ENCODE measurements at places on chromosomes 11 and 22. TPM values are rescaled to one million over a fixed set of nuclear protein-coding genes. Genes with fewer than 3 reads are reported as not detected.
A peak's percentile ranks its signal among the peaks of the same experiment; 100 is the strongest.

DNA sequence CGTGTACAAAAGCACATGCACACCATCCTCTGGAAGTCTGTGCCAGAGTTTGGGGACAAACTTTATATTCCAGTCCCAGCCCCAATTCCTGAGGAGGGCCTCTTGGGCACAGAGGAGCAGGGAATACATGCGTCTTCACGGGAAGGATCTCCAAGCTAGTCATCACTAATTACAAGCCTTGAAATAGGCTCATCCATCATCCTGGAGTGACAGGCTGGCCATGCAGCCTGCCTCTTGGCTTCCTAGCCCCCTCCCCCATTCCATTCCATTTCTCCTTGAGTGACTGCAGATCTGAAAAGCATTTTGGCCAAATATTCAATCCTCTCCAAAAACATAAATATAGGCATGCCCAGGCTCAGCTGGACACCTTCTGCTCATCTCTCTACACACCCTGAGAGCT, 24.8 kb downstream of the SERPING1 start:
- no peak for DNase-seq

GRCh38 chr22:44962741-44963454, 46.9 kb downstream of the PHF21B start:
- no peak for DNase-seq

DNA sequence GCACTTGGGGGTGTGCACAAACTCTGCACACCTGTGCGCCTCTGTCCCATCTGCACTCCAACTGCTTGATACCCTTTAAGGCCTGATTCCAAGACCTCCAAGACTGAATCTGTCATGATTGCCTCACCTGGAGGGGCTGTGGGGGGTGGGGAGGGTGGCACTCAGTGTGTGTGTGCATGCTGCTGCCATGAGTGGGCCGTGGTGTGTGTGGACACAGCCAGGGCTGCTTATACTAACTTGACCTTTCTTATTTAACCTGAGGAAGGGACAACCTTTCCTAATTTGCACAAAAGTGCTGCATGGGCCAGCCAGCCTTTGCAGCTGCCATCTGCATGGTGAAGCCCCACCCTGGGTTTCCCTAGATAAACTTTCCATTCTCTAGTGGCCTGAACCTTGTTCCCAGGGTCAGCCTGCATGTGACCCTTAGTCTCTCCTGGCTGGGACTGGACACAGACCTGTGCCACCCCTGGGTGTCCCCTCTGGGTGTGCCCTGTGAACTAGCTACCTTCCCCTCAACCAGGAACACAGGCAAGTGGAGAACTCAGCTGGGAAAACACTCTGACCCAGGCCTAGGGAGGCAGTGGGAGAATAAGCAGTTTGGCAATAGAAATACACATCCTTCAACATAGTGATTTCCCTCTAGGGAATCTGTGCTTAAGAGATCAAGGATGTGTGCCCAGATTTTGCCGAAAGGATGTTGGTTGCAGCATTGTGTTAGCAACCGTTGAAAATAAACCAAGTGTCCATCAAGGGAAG, 45.4 kb upstream of the DKK3 start:
- no peak for DNase-seq

DNA sequence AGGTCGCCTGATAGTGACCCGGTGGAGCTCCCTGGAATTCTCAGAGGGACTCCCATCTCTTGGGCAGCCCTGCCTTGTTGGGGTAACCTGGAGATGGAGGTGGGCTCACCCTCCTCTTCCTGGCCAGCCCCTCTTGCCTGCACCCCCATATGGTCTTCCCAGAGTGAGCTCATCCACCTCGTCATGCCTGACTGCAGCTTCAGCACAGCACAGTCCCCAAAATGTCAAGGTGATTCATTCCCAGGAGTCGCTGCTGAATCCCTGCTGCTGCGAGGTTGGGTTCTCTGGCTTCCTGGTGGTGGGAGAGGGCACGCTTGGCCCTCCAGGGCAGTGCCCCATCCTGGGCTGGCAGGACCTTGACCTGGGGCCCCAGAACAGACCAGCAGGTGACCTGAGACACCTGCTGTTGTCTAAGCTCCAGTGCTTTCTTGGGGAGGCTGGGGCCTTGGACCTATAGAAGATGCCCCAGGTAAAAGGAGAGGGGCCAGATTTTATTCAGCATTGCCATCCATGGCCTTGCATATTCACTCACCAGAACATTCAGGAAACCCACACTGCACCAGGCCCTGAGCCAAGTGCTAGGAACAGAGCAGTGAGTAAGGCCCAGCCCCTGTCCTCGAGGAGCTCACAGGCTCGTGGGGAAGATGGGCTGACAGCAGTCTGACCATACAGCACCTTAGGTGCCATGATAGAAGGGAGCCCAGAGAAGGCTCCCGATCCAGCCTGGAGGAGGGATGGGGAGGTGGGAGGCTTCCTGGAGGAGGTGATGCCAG, 72.9 kb downstream of the CACNA1I start:
- no peak for DNase-seq

- DNase-seq, result no peak
Observed at GRCh38 chr22:43850529-43850928, 11.8 kb downstream of the SULT4A1 start.

- peak; percentile 10 for DNase-seq
Observed at GRCh38 chr11:45104006-45104789, 42.2 kb upstream of the PRDM11 start.

- DNase-seq, result no peak
Observed at GRCh38 chr11:117315285-117316196, 515 bp downstream of the BACE1 start.

- DNase-seq, result no peak
Observed at GRCh38 chr11:106679181-106679580, 339.1 kb downstream of the GUCY1A2 start.

GRCh38 chr11:59616396-59616982, 915 bp upstream of the OSBP start:
- DNase-seq, result no peak

DNA sequence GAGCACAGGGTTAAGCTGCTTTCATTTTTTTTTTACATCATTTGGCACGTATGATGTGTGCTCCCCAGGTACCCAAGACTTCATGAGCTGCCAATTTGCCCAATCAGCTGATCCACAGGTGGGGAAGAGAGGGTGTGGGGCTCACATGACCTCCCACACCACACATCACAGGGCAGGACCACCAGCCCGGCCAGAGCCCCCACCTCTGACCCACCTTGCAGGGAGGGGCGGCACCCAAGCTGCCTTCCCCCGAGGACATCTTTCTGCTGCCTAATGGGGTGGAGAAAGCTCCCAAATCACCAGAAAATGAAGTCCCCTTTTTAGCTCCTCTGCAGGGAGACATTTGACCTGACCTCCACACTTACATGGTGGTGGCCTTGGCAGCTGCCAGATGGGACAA, 119.8 kb downstream of the MPPED1 start:
- no peak for DNase-seq

GRCh38 chr11:127683321-127683720, 682.8 kb upstream of the KIRREL3 start:
- no peak for DNase-seq

DNA sequence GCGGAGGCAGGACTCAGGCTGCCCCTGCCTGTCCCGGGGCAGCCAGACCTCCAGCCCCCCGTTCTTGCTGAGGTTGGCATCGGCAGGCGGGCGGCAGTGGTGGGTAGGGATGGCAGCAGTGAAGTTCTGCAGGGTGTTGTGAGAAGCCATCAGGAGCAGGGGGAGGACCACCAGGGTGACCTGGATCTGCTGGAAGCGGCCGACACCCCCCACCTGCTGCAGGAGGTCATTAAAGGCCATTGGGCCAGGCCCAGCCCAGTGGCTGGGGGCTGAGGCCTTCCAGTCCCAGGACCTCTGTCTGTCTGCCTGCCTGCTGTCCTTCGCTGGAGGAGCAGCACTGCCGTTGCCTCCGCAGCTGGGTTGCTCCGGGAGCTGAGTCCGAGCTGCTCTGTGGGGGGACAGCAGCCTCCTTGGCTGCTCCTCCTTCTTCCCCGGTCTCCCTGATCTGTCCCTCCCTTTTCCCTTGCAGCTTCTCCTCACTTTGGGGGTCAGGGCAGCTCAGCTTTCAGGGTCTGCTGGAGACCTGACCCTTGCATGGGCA, at the start of gene SLC22A6:
SLC22A6 (minus strand) TSS at position 517 of the 541 bp plus-strand sequence; CDS start at position 240, 277 bp downstream.
- DNase-seq, result no peak

- peak; percentile 43 for DNase-seq
Observed at GRCh38 chr11:73383249-73384124, 7.3 kb downstream of the RELT start.

DNA sequence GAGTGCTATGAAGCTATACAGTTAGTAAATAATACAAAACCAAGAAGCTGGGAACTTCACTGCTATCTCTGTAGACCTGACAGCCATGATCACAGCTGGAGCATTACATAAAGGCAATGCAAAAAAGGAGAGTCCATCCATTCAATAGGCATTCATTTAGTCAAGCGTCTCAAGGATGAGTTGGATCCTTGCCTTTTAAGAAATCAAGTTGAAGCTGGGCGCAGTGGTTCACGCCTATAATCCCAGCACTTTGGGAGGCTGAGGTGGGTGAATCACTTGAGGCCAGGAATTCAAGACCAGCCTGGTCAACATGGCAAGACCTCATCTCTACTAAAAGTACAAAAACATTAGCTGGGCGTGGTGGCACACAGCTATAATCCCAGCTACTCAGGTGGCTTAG, 48.1 kb upstream of the ALKBH3 start:
- no peak for DNase-seq

DNA sequence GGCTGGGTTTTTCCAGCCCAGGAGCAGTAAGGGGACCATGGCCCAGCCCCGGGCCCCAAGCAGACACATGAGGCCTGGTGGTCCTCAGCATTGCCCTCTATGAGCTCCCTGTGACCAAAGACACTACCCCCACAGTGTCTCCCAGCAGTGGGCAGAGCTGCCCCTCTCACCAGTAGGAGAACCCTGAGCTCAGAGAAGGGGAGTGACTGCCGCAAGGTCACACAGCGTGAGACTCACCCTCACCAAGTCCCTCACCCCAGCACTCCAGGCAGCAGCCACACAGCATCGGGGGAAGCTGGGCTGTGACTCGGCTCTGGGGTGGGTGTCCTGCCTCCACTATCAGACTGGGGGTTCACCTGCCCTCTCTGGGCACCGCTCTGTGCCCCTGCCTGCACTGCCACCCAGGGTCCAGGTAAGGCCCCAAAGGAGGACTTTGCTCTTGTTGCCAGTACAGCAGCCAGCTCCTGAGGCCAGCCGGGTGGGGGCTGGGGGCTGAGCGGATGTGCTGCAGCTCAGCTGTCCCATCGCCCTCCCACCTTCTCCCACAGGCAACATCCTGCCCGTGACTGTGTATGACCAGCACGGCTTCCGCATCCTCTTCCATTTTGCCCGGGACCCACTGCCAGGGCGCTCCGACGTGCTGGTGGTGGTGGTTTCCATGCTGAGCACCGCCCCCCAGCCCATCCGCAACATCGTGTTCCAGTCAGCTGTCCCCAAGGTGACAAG, 7.9 kb upstream of the SH3BP1 start:
- no peak for DNase-seq

GRCh38 chr11:2574043-2574552, 125.7 kb downstream of the KCNQ1OT1 start:
- no peak for DNase-seq

- DNase-seq, result peak; percentile 71
Observed at GRCh38 chr11:96341211-96342013, 1.6 kb downstream of the MAML2 start.

- DNase-seq, result no peak
Observed at GRCh38 chr11:91158891-91159537, 936.2 kb upstream of the CHORDC1 start.

DNA sequence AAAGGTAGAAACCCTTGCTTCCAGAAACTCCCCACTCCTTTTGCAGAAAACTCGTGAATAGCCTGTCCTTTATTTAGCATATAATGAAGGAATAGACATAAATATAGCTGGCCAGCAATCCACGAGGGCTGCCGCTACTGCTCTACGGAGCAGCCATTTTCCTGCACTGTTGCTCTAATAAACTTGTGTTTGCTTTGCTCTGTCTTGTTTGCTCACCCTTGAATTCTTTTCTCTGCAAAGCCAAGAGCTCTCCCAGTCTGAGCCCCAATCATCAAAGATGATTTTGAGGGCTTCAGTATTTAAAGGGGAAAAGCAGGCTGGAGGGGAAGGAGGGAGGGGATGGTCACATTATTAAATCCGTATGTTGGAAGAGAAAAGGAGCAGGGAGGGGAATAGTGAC, 16.6 kb upstream of the CHKA start:
- no peak for DNase-seq

DNA sequence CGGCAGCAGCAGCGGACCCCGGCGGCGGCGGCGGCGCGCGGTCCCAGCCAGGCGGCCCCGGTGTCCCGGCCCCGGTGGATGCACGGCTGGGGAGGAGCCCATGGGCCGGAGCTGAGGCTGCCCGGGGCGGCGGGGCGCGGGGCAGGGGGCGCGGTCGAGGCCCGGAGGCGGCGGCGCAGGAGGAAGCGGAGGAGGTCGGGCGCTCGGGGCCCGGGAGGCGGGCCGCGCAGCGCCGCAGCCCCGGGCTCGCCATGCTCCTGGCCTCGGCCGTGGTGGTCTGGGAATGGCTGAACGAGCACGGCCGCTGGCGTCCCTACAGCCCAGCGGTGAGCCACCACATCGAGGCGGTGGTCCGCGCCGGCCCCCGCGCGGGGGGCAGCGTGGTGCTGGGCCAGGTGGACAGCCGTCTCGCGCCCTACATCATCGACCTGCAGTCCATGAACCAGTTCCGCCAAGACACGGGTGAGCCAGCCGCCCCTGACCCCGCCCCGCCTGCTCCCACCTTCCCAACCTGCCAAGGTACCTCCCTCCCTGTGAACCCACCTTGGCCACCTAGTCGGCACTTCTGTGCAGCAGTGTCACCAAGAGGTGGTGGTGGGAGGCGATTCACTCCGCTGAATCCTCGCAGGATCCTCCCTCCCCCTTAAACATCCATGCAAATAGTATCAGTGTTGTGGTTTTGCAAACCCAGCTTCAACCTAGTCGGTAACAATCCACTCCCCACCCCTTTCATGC, 580 bp downstream of the DTX4 start:
- peak; percentile 69 for DNase-seq

- DNase-seq, result no peak
Observed at GRCh38 chr22:36017651-36018091, 11.0 kb downstream of the RBFOX2 start.

GRCh38 chr11:103086461-103086860, 5.5 kb downstream of the DCUN1D5 start:
- DNase-seq, result no peak

- no peak for DNase-seq
Observed at GRCh38 chr11:18312663-18313420, 9.1 kb downstream of the HPS5 start.

GRCh38 chr11:330307-330693, 9.6 kb upstream of the IFITM3 start:
- DNase-seq, result no peak

- DNase-seq, result no peak
Observed at GRCh38 chr11:17906436-17906835, 106.4 kb downstream of the SERGEF start.

GRCh38 chr11:119755356-119756071, 26.5 kb upstream of the NECTIN1 start:
- no peak for DNase-seq

GRCh38 chr11:72433455-72434036, 785 bp downstream of the CLPB start:
- no peak for DNase-seq

The GLYATL1 gene
- 0.72 TPM for total RNA-seq

The WT1 gene
- 0.32 TPM for total RNA-seq

The MAPK8IP1 gene
- 2.4 TPM for total RNA-seq

The OR51B4 gene
- not detected for total RNA-seq

The POU2F3 gene
- total RNA-seq, result 1.5 TPM

The DEUP1 gene
- 0.29 TPM for total RNA-seq

The POTEH gene
- total RNA-seq, result not detected

The H19 gene
- 32.9 TPM for total RNA-seq

The OR51B2 gene
- total RNA-seq, result not detected

The KCNE3 gene
- total RNA-seq, result 31.9 TPM

The OR5AR1 gene
- total RNA-seq, result not detected
